Activated CD4-positive, alpha-beta memory T cell treated with anti-CD3 and anti-CD28 coated beads, Interleukin-2, amount 10 ng/mL, durations not matched to agents 7 days and 5 days (primary cell): ENCODE measurements at places on chromosomes 2 and 18. TPM values are rescaled to one million over a fixed set of nuclear protein-coding genes. Genes with fewer than 3 reads are reported as not detected.

DNA sequence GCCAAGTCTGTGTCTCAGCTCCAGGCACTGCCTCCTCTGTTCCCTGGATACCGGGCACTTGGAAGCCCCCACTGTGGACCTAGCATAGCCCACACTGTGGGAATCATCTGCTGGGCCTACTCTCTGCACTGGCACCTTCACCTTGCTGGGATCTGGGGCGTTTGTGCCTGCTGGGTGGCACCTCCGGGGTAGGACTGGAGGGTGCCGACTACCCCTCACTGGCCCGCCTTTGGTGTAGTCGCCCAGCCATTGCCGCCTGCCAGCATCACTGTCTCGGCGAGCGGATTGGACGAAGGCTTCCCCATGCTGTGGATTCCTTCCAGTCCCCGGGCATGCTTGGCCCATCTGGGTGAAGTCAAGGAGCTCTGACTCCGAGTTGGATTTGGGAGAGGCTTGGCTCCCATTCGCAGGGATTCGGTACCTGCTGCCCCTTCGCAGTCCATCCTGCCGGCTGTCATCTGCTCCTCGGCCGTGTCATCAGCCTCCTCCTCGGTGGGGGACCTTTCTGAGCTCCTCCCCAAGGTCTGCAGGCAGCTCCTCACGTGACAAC is 180.6 kb upstream of the HDAC4 start:
- H3K4me3 ChIP-seq: no peak overlapping the region
- no peak overlapping the region for H3K27ac ChIP-seq
- no peak for DNase-seq
- no peaks in the 10 kb centered on the region for H3K27me3 ChIP-seq
- no peaks in the 10 kb centered on the region for H3K36me3 ChIP-seq

DNA sequence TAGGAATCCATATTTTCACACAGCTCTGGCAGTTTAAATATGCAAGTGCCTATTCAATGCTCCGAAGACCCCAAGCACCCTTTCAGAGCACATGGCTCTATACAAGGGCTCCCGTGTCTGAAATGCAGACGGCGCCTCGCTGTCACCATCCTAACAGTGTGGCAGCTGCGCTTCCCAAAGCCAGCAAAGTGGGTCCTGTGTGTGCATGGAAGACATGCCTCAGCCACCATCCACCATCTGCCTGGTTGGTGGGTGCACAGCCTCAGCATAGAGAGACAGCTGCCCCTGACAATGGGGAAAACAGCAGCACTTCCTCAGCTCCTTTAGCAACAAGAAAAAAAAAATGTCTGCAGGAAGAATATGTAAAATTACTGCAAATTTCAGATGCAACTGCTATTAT is 218.1 kb downstream of the SP3 start:
- H3K4me3 ChIP-seq: no peak overlapping the region
- H3K36me3 ChIP-seq: no peaks in the 10 kb centered on the region
- H3K4me1 ChIP-seq: no peaks in the 10 kb centered on the region
- H3K27ac ChIP-seq: no peak overlapping the region

ZC3H8 gene
- 12.3 TPM for total RNA-seq

DNA sequence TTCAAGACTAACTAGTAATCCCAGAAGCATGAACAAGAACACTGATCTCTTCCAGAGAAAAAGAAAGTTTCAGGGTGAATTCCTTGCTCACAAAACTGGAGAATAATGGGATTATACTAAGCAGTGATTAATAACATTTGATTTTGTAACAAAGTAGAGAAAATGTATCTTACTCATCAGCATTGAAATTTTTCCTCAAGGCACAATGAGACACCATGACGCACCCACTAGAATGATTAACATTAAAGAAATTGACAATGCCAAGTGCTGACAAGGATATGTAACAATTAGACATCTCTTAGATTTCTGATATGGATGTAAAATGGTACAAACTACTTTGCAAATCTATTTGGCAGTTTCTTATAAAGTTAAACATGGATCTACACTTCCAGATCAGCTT is 101.1 kb upstream of the EPHA4 start:
- H3K27ac ChIP-seq: no peak overlapping the region
- H3K4me3 ChIP-seq: no peak overlapping the region
- H3K27me3 ChIP-seq: no peaks in the 10 kb centered on the region
- no peaks in the 10 kb centered on the region for H3K36me3 ChIP-seq
- DNase-seq: no peak

DNA sequence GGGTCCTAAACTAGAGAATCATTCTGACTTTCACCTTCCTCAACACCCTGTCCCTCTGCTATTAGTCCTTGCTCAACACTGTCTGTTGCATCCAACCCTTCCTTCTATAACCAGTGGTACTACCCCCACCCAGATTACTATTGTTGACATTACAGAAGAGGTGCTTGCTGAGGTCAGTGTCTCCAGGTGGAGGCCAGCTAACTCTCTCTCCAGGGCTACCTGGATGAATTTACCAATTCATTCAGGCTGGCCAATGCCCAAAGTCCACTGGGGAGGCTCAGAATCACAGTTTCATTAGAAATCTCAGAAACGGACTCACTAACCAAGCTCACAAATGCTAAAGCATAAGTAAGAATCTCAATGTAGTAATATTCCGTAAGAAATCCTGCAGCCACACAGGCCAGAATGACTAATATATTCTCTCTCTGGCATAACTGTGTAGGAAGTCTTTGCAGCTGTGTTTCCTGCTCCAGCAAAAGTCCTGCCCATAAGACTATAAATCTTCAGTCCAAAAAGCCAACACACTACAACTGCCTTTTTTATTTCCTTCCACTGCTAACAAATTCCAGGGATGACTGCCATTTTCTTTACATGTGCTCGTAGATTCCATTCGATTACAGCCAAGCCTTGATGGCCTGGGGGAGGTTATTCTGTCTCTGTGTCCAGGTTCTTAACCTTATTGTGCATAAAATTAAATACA is 10.0 kb upstream of the TTR start:
- no peak overlapping the region for H3K27ac ChIP-seq
- H3K36me3 ChIP-seq: no peaks in the 10 kb centered on the region
- no peaks in the 10 kb centered on the region for H3K27me3 ChIP-seq
- no peaks in the 10 kb centered on the region for H3K4me1 ChIP-seq
- no peak for DNase-seq
- H3K4me3 ChIP-seq: no peak overlapping the region

DNA sequence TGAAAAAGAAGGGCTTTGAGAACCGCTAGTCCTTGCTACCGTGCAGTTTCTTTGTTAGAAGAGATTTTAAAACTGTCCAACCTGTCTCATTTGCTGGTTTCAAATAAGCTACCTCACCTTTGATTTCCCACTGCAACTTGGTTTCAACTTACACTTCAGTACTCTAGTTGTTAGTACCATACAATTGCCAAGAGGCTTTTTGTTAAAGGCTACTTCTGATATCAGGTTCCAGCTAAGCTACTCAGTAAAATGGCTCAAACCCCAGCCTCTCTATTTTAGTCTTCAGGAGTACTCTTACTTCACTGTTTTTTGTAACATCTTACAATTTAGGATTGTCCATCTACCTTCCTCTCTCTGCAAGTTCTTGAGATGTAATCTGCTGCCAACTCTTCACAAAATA is 91.6 kb downstream of the INO80D start:
- H3K4me3 ChIP-seq: no peak overlapping the region
- peaks cover 1% of the 10 kb centered on the region for H3K4me1 ChIP-seq
- H3K27ac ChIP-seq: no peak overlapping the region

OBSL1 gene
- total RNA-seq: not detected

GRCh38 chr2:19504400-19505198 is 146.2 kb upstream of the OSR1 start:
- H3K27ac ChIP-seq: no peak overlapping the region
- H3K4me1 ChIP-seq: no peaks in the 10 kb centered on the region
- H3K4me3 ChIP-seq: no peak overlapping the region
- H3K36me3 ChIP-seq: no peaks in the 10 kb centered on the region

ZNF385B gene
- total RNA-seq: not detected

GRCh38 chr2:16546128-16546754 is 119.4 kb downstream of the CYRIA start:
- H3K36me3 ChIP-seq: no peaks in the 10 kb centered on the region
- no peaks in the 10 kb centered on the region for H3K4me1 ChIP-seq
- no peaks in the 10 kb centered on the region for H3K27me3 ChIP-seq
- DNase-seq: no peak

PAX8 gene
- total RNA-seq: 1.7 TPM

- H3K4me1 ChIP-seq: peaks cover 5% of the 10 kb centered on the region
- no peaks in the 10 kb centered on the region for H3K36me3 ChIP-seq
- no peak for DNase-seq
- no peak overlapping the region for H3K27ac ChIP-seq
- no peak overlapping the region for H3K4me3 ChIP-seq
These were observed 9.1 kb upstream of the STK39 start for GRCh38 chr2:168256448-168256847.

ZNF512 gene
- 34.0 TPM for total RNA-seq

- H3K4me1 ChIP-seq: no peaks in the 10 kb centered on the region
- no peaks in the 10 kb centered on the region for H3K27me3 ChIP-seq
- H3K36me3 ChIP-seq: no peaks in the 10 kb centered on the region
- DNase-seq: no peak
- no peak overlapping the region for H3K4me3 ChIP-seq
These were observed 43.9 kb downstream of the TBC1D8 start for GRCh38 chr2:101107241-101107640.

IL1B gene
- not detected for total RNA-seq

- H3K4me1 ChIP-seq: no peaks in the 10 kb centered on the region
- no peaks in the 10 kb centered on the region for H3K36me3 ChIP-seq
- H3K27ac ChIP-seq: no peak overlapping the region
- H3K27me3 ChIP-seq: no peaks in the 10 kb centered on the region
- no peak overlapping the region for H3K4me3 ChIP-seq
- no peak for DNase-seq
These were observed 828.6 kb upstream of the POU3F3 start for GRCh38 chr2:104025295-104025694.

RTP5 gene
- total RNA-seq: 0.13 TPM

GRCh38 chr18:31162825-31163435 is at the start of gene DSC1:
Gene DSC1 (minus strand): TSS chr18:31162856. CDS start chr18:31162594, 262 bp downstream.
- no peaks in the 10 kb centered on the region for H3K27me3 ChIP-seq
- DNase-seq: no peak
- no peaks in the 10 kb centered on the region for H3K4me1 ChIP-seq
- no peak within 1 kb of the TSS for H3K27ac ChIP-seq
- no peaks in the 10 kb centered on the region for H3K36me3 ChIP-seq
- no peak within 1 kb of the TSS for H3K4me3 ChIP-seq

DNA sequence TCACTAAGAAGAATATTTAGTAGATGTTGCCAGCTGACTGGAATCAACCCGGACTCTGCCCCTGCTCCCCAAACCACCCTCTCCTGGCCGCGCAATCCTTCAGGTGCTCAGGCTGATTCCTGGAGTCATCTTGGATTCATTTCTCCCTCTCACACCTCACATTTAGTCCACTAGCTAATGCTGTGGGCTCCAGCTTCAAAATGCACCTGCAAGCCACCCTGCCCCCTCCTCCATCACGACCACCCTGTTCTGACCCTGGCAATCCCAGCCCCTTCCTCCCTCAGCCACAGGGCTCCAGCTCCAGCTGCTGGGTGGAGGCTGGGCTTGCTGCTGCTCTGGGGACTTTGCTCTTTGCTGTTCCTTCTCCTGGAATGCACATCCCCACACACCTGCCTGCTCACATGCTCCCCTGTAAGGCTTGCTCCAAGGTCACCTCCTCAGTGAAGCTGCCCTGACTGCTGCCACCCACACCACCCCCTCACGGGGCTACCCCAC is 61.3 kb upstream of the SH3RF3 start:
- no peak for DNase-seq
- no peaks in the 10 kb centered on the region for H3K36me3 ChIP-seq
- H3K27me3 ChIP-seq: no peaks in the 10 kb centered on the region
- no peak overlapping the region for H3K27ac ChIP-seq

DNA sequence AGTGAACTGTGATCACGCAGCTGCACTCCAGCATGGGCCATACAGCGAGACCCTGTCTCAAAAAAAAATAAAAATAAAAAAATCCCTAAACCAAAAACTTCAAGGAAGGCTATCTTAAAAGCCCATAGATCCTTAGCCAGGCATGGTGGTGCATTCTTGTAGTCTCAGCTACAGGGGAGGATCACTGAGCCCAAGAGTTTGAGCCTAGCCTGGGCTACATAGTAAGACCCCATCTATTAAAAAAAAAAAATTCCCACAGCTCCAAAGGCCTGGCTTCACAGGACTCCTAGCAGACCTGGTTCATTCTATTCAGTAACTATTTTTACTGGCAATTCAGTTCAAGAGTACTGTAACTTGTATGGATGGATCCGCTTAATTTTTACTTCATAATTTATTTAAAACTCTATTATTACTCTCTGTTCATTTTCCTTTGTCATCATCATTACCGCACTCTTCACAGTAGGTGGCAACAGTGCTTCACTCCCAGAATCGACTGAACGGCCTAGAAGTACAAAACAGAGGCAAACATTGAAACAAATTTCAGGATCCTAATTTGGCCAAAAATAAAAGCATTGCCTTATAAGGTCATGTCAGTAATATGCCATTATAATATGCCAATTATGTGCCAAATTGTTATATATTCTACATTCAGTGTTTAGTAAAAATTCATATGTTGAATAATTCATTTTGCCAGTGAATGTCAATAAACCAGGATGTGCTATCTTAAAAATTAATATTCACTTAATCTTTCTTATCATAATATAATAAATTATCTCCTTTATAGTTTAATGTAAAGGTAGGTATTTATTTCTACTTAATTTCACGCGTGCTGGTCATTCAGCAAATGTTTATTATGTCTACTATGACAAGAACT is 14.3 kb upstream of the STAM2 start:
- no peak overlapping the region for H3K27ac ChIP-seq
- no peaks in the 10 kb centered on the region for H3K36me3 ChIP-seq
- no peak overlapping the region for H3K4me3 ChIP-seq
- H3K27me3 ChIP-seq: peaks cover 22% of the 10 kb centered on the region
- peaks cover 4% of the 10 kb centered on the region for H3K4me1 ChIP-seq

DNA sequence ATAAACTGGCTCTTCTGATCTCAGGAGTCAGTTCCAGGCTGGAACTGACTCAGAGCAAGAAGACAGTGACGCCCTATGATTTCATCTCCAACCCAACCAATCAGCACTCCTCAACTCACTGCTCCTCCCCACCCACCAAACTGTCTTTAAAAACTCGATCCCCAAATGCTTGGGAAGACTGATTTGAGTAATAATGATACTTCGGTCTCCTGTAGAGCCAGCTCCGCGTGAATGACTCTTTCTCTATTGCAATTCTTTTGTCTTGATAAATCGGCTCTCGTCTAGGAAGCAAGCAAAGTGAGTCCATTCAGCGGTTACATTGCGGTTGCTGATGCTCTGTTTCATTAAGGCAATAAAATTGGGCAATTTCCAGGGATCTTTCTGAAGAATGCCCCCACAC is 1025.3 kb upstream of the CNTNAP5 start:
- no peaks in the 10 kb centered on the region for H3K4me1 ChIP-seq
- H3K4me3 ChIP-seq: no peak overlapping the region
- H3K27ac ChIP-seq: no peak overlapping the region
- DNase-seq: no peak
- no peaks in the 10 kb centered on the region for H3K27me3 ChIP-seq
- no peaks in the 10 kb centered on the region for H3K36me3 ChIP-seq

FOXD4L1 gene
- 0.18 TPM for total RNA-seq

MFSD2B gene
- total RNA-seq: not detected
